Omental fat pad (tissue), 4 donors: ENCODE measurements at places on chromosomes 4 and X.

- DNase-seq: no peak
Observed at GRCh38 chrX:54785901-54786300, 12.2 kb downstream of the ITIH6 start.

GRCh38 chr4:4812145-4812794 lies 47.2 kb upstream of the MSX1 start:
- no peak for DNase-seq

GRCh38 chrX:117713411-117713810 lies 403.2 kb downstream of the KLHL13 start:
- DNase-seq: no peak

GRCh38 chr4:179352221-179352620 lies 1910.0 kb upstream of the AGA start:
- no peak for DNase-seq

DNA sequence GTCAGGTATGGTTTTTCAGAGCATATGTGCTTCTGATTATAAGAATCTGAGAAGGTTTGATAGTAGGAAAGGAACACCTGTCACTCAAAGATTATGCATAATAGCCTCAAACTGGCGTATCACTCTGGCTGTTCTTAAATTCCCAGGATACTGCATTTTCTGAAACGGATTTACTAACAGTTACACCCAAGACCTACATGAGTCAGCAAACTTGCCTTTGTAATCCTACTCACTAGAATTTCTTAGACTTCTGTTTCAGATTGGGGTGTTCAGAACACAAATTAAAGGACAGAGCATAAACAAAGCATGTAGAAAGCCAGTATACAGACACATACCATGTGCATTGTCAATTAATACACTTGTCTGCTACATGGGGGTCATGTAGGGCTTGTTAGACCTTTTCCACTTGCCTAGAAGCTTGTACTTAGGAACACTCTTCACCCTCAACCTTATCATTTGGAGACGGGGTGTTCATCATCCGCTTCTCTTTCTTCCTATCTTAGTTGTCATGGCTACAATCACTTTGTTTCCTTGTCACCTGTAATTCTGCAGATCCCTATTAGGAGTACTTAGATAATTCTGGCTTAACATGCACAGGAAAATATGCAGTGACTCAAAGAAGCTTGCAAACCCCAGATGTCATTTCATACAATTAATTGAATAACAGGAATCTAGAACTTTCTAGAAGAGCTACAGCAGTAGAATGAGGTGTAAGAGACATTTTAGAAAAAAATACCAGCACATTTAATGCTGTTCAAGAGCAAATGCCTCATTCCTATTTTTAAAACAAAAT lies 593.0 kb upstream of the TENM3 start:
- no peak for DNase-seq
